ENCODE measurements at places on chromosomes 13 and 19.

DNA sequence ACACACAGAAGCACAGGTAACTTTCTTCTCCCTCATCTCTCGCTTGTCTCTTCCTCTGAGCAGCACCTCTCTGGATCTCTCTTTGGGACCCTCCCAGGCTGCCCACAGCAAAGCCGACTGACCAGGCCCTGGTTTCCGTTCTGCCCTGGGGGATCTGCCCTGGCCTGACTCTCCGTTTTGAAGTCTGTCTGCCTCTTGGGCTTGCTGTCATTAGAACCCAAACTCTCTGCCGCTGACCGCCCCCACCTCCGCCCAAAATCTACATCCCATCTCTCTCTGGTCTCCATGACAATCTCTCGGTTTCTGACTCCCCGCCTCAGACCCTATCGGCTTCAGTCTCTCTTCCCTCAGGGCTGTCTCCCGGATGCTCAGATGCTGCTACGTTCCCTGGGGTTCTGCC, 6.9 kb downstream of the KCNC3 start:
- no peak for DNase-seq
- no peaks in the 10 kb centered on the region for H3K4me1 ChIP-seq
- H3K27ac ChIP-seq, result no peak overlapping the region
- peaks cover 8% of the 10 kb centered on the region for H3K27me3 ChIP-seq

DNA sequence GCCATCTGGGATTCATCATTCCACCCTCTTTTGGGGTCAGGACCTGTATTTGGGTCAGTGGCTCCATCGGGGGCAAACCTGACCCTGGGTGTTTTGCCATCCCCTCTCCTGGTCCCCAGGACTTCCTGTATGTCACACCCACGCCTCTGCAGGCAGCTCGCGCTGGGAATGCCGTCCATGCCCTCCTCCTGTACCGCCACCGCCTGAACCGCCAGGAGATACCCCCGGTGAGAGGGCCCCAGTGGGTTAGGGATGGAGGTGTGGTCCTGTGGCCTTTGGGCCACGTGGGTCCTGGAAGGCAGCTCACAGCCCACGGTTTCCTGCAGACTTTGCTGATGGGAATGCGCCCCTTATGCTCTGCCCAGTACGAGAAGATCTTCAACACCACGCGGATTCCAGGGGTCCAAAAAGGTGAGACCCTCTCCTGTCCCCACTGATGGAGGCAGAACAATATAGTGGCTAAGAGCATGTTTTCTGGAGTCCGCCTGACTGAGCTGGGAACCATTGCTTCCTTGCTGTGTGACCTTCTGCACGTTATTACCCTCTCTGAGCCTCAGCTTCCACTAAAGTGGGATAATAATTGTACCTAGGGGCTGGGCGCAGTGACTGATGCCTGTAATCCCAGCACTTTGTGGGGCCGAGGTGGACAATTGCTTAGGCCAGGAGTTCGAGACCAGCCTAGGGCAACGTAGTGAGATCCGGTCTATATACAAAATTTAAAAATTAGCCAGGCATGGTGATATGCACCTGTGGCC, 14.1 kb downstream of the CPT1C start:
- no peak for DNase-seq
- no peaks in the 10 kb centered on the region for H3K36me3 ChIP-seq
- H3K4me1 ChIP-seq, result no peaks in the 10 kb centered on the region
- no peak overlapping the region for H3K4me3 ChIP-seq
- H3K27me3 ChIP-seq, result peaks cover 3% of the 10 kb centered on the region

DNA sequence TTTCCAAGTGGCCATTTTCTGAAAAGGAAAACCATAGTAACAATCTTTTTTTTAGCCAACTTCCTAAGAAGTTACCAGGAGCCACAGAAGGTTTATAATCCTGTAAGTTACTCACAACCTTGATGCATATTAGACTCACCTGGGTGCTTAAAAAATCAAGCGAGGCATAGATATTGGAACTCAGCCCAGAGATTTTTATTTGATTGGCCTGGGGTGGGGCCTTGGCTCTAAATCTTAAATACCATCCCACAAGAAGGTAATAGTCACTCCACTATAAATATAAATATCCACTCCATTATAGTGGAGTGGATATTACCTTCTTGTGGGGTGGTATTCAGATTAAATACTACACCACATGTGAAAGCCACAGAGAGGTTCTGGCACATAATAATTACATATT, 429.6 kb downstream of the RFC3 start:
- no peaks in the 10 kb centered on the region for H3K27me3 ChIP-seq
- no peak overlapping the region for H3K27ac ChIP-seq
- no peaks in the 10 kb centered on the region for H3K4me1 ChIP-seq
- H3K36me3 ChIP-seq, result no peaks in the 10 kb centered on the region
- no peak for DNase-seq

DNA sequence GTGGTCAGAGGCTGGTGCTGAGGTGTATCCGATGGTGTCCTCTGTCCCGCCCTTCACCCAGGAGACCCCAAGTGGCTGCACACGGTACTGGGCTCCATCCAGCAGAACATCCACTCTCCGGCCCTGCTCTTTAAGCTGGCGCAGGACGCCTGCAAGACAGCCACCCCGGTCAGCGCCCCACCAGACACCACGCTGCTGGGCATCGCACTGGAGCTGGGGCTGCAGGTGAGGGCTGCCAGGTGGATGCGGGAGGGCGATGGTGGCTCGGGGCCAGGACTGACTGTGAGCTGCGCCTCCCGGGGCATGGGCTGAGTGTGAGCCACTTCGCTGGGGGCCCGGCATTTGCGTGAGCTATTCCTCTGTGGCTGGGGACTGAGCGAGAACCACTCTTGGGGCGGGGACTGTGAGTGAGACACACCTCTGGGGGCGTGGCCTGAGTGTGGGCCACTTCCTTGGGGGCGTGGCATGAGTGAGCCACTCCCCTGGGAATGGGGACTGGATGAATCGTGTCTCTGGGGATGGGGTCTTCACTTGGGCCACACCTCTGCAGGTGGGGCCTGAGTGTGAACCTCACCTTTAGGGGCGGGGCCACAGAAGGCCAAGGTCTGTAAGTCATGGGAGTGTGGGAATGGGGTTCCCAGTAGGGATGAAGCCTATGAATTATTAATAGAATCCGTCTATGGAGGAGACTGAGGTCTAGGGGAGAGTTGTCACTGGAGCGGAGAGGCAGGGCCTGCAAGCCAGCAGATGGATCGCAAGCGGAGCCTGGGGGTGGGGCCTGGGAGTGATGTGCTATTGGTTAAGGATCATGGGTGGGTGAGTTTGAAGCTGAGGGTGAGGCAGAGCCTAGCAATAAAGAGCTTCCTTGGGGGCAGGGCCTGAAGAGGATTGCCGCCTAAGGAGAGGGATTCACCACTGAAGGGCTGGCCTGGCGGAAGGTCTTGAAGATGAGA, 30.5 kb downstream of the ZSWIM4 start:
- peaks cover 65% of the 10 kb centered on the region for H3K36me3 ChIP-seq
- H3K4me1 ChIP-seq, result no peaks in the 10 kb centered on the region
- peak; percentile 55 for DNase-seq
- no peaks in the 10 kb centered on the region for H3K27me3 ChIP-seq
- no peak overlapping the region for H3K27ac ChIP-seq
- no peak overlapping the region for H3K4me3 ChIP-seq

- no peak for DNase-seq
- no peak overlapping the region for H3K27ac ChIP-seq
- H3K36me3 ChIP-seq, result no peaks in the 10 kb centered on the region
- no peaks in the 10 kb centered on the region for H3K4me1 ChIP-seq
- no peak overlapping the region for H3K4me3 ChIP-seq
Measured at GRCh38 chr13:72390909-72391308, 336.5 kb downstream of the MZT1 start.

DNA sequence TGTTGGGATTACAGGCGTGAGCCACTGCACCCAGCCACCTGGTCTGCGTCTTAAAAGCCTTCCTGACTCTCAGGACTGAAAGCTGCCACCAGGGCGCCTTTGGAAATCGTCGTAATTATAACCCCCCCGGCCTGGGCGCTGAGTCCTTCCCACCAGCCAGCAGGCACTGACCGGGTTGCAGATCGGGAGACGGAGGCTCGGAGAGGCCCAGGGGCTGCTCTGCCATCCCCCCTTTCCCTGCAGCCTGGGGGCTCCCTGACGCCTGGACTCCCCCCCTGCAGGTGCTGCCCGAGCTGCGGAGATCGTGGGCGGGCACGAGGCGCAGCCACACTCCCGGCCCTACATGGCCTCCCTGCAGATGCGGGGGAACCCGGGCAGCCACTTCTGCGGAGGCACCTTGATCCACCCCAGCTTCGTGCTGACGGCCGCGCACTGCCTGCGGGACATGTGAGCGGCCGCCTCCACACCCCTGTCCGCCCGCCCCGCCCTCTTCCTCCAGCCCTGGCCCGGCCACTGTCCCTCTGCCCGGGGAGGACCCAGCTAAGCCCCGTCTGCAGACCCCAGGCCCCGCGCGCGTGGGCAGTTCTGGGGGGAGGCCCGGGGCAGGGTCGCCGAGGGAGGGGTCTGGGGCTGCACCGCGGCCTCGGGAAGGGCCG, 2.5 kb downstream of the PRTN3 start:
- H3K4me1 ChIP-seq, result no peaks in the 10 kb centered on the region
- H3K4me3 ChIP-seq, result no peak overlapping the region
- H3K27me3 ChIP-seq, result peaks cover 66% of the 10 kb centered on the region
- DNase-seq, result no peak
- no peak overlapping the region for H3K27ac ChIP-seq

DNA sequence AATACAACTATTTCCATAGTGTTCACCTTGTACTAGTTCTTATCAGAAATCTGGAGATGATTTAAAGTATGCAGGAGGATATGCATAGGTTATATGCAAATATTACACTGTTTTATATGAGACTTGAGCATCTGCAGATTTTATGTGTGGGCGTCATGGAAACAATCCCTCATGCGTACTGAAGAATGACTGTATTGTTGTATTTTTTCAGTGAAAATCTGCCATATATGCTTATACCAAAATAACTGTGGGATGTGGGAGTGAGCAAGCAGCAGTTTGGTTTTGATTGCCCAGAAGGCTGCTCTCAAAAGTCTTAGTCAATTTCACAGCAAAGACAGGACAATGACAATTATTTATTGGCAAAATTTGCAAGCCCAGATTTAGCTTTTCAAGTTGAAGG, 238.8 kb upstream of the PCDH20 start:
- H3K36me3 ChIP-seq, result no peaks in the 10 kb centered on the region
- DNase-seq, result no peak
- no peaks in the 10 kb centered on the region for H3K4me1 ChIP-seq

DNA sequence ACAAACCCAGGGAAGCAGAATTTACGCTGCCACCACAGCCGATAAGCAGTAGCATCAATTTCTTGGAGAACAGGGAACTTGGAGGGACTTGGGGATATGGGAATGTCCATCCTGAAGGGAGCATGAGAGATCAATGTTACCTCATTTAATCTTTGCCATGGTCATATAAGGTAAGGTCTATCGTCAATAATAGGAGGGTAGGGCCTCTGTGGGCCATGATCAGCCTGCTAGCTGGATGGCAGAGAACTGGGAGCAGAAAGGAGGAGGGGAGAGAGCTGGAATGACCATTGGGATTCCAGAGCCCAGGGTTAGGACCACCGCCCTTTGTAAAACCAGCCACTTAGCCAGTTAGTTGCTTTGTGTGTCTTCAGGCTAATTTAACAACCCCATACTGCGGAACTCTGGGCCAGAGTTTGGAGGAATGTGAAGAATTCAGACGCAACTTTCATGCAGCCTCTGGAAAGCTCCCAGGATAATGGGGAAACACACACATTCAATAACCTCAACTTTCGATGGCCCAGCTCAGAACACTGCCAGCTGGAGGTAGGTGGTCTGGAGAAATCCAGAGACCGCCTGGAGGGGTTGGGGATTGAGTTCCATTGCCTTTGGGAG, 40.3 kb downstream of the ZNF557 start:
- H3K27me3 ChIP-seq, result no peaks in the 10 kb centered on the region
- H3K27ac ChIP-seq, result no peak overlapping the region
- no peak for DNase-seq

GRCh38 chr19:31528261-31528660, 179.0 kb upstream of the TSHZ3 start:
- no peaks in the 10 kb centered on the region for H3K4me1 ChIP-seq
- H3K36me3 ChIP-seq, result no peaks in the 10 kb centered on the region
- no peak for DNase-seq
- no peaks in the 10 kb centered on the region for H3K27me3 ChIP-seq
- no peak overlapping the region for H3K4me3 ChIP-seq
- H3K27ac ChIP-seq, result no peak overlapping the region

DNA sequence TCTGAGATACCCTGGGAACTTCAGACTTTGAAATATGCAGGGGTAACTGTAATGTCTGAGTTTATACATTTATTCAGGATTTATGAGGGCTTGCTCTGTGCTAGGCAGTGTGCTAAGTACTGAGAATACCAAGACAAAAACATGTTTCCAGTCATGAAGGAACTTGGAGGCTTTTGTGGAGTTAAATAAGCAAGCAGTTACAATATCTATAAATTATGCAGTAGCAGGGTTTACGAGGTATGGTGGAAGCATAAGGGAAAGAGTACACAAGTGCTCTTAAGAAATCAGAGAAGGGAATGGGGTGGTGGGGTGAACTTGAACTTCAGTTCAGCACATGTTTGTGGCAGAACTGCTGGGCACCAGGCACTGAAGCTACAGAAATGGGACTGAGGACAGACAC, 28.0 kb downstream of the MAB21L1 start:
- no peak for DNase-seq
- no peaks in the 10 kb centered on the region for H3K4me1 ChIP-seq
- no peak overlapping the region for H3K27ac ChIP-seq

DNA sequence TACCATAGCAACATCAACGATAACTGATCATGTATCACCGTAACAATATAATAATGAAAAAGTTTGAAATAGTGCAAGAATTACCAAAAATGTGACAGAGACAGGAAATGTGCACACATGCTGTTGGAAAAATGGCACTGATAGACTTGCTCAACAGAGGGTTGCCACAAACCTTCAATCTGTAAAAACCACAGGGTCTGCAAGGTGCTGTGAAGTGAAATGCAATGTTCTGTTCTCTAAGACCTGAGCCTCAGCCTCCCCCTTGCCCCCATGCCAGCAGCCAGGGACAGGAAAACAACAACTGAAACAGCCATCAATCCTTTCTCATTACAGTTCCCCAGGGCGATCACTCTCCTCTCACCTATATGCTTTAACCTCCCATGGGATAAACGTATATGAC, 88.4 kb downstream of the USP12 start:
- H3K27me3 ChIP-seq, result no peaks in the 10 kb centered on the region
- peaks cover 3% of the 10 kb centered on the region for H3K36me3 ChIP-seq
- H3K27ac ChIP-seq, result no peak overlapping the region
- no peak overlapping the region for H3K4me3 ChIP-seq

GRCh38 chr13:113187263-113187669, 21.2 kb downstream of the PCID2 start:
- DNase-seq, result peak; percentile 75
- H3K27ac ChIP-seq, result no peak overlapping the region
- H3K4me1 ChIP-seq, result no peaks in the 10 kb centered on the region
- no peaks in the 10 kb centered on the region for H3K27me3 ChIP-seq
- H3K4me3 ChIP-seq, result no peak overlapping the region

Measured in small intestine (tissue), 16 donors.